ENCODE measurements at places on chromosomes 7 and 10.
A peak's percentile ranks its signal among the peaks of the same experiment; 100 is the strongest.

DNA sequence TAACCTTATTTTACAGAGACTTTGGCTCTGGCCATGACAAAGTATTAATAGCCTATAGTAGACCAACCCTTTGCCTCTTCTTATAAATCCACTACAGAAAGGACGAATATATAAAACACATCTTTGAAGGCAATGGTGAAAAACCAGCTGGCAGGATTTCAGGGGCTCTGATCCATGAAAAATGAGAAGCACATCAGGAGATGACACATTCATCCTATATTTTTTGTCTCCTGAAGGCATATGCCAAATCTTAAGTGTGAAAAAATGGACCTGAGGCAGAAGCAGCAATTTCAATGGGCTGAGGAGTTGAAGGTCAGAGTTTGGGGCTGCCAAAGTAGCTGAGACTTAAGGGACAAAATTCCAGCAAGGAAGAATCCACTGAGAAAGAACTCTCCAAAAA is 14.4 kb downstream of the RNF216 start:
- DNase-seq: no peak

GRCh38 chr7:628402-628763 is 98.1 kb upstream of the DNAAF5 start:
- DNase-seq: peak; percentile 42

GRCh38 chr10:127694580-127695193 is 42.3 kb upstream of the FOXI2 start:
- no peak for DNase-seq

DNA sequence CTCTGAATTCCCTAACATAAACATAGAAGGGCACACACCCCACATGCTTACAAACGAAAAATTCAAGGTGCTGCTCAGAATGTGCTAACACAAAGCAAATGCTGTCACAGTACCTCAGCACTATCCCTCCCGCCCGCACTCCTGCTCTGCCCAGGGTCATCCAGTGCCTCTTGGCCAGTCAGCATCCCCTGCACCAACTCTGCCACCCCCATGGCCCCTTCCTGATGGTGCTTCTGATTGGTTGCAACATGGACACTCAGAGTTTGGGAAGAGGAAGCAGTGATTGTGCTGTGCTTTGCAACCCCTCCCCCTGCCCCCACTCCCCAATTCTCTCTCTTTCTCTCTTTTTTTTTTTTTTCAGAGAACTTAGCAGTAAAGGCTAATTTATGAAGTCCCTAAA is 13.8 kb upstream of the LEP start:
- DNase-seq: no peak

GRCh38 chr7:120993553-120994191 is 5.2 kb downstream of the CPED1 start:
- no peak for DNase-seq

- DNase-seq: no peak
Measured at GRCh38 chr7:15781944-15782343, 95.5 kb upstream of the MEOX2 start.

GRCh38 chr7:105782391-105783042 is 93.9 kb downstream of the ATXN7L1 start:
- no peak for DNase-seq

Data from left forelimb (tissue), 1 donor.